Thyroid gland (tissue), 4 donors: ENCODE measurements at places on chromosomes 7 and 10.

DNA sequence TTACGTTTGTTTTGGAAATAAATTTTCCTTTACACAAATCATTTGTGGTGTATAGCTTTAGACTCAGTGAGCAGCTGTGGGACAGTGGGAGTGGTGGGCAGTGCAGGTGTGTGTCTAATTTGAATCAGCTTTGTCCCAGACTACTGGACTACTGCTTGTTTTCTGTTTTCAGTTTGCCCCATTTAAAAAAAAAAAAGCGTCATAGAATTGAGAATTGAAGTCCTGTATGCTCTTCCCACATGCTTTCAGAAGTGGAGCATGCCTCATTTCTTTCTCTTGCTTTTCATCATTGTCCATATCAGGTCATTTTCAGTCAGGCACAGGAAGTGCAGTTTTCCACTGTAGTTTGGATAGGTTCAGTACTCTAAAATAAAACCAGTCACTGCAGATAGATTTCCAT, 66.1 kb downstream of the SHH start:
- H3K4me3 ChIP-seq: no peak overlapping the region
- peaks cover 33% of the 10 kb centered on the region for H3K36me3 ChIP-seq
- H3K27me3 ChIP-seq: no peaks in the 10 kb centered on the region
- H3K27ac ChIP-seq: no peak overlapping the region
- DNase-seq: no peak
- no peaks in the 10 kb centered on the region for H3K4me1 ChIP-seq

DNA sequence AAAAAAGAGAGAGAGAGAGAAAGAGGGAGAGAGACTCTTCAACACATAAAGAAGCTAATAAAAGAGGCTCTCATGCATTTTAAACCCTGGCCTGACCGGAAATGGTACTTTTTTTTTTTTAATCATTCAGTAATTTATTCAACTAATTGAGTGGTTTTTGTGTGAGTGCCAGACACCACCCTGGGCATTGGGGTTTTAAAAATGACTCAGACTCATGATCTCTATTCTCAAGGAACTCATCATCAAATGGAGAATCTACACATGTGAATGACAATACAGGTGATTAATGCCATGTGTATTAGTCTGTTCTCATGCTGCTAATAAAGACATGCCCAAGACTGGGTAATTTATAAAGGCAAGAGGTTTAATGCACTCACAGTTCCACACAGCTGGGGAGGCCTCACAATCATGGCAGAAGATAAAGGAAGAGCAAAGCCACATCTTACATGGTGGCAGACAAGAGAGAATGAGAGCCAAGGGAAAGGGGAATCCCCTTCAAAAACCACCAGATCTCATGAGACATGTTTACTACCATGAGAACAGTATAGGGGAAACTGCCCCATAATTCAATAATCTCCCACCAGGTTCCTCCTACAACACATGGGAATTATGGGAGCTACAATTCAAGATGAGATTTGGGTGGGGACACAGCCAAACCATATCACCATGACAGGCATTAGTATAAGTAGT, 158.5 kb upstream of the AUTS2 start:
- H3K4me3 ChIP-seq: no peak overlapping the region
- no peak for DNase-seq
- H3K27ac ChIP-seq: no peak overlapping the region
- peaks cover 3% of the 10 kb centered on the region for H3K4me1 ChIP-seq

GRCh38 chr7:6205971-6206660, 66.3 kb downstream of the CYTH3 start:
- no peaks in the 10 kb centered on the region for H3K36me3 ChIP-seq
- peaks cover 52% of the 10 kb centered on the region for H3K4me1 ChIP-seq
- no peak overlapping the region for H3K27ac ChIP-seq
- no peaks in the 10 kb centered on the region for H3K27me3 ChIP-seq
- H3K4me3 ChIP-seq: no peak overlapping the region

GRCh38 chr7:16724344-16724743, 29.2 kb upstream of the TSPAN13 start:
- no peaks in the 10 kb centered on the region for H3K36me3 ChIP-seq
- H3K27ac ChIP-seq: no peak overlapping the region
- no peaks in the 10 kb centered on the region for H3K27me3 ChIP-seq
- DNase-seq: no peak

DNA sequence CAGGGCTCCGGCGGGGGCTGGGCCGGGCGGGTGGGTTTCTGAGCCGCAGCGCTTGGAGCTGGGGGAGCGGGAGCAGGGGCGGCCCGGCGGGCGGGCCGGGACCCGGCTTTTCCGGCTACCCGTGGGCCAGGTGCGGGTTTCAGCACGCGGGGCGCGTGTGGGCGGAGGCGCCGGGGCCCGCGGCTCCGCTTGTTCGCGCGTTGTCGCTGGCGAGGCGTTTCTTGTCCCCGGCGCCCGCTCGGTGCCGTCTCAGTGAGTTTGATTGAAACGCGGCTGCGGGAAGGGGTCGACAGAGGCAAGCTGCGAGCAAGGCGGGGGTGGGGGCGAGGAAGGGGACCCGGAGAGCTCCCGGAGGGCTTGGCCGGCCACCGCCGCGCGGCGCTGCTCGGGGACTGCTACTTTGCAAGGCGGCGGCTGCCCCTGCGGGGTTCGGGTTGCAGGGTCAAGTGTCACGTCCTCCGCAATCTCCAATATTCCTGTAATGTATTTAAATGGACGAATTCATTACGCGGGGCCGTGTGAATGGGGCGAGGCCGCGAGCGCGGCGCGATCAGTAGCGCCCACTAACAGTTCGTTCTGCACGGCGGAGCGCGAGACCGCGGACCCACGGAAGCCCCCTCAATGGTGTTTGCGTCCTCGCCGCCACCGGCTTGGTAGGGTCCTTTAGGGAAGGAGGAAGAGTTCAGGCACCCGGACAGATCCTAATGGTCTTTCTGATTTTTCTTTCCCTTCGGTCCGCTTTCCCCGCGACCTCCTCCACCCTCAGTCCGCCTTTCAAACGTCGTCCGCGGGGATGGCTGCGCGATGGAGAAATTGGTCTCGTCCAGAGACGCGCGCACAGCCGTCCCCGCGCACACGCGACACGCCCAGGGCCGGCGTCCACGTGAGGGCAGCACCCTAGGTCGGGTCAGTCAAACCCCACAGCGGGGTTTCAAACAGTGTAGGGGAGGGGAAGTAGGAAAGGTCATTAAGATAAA, 76.9 kb downstream of the INSIG1 start:
- H3K36me3 ChIP-seq: no peaks in the 10 kb centered on the region
- peaks cover 66% of the 10 kb centered on the region for H3K27me3 ChIP-seq
- no peak overlapping the region for H3K27ac ChIP-seq
- H3K4me1 ChIP-seq: peaks cover 23% of the 10 kb centered on the region

DNA sequence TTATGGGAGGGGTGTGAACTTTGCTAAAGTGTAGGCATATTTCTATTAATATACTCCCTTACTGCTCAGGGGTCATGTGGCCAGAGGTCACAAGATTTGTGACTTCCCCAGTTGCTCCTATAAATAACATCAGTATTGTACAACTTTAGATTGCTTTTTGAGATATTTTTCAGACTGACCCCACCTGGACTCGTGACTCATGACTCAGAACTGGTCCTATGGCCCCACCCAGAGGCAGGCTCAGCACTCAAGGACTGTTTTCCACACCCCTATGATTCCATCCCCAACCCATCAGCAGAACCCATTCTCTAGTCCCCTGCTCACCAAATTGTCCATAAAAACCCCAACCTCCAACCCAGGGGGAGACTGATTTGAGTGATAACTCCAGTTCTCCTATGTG, 2.7 kb upstream of the CUL2 start:
- H3K4me1 ChIP-seq: peaks cover 18% of the 10 kb centered on the region
- H3K4me3 ChIP-seq: no peak overlapping the region
- no peaks in the 10 kb centered on the region for H3K36me3 ChIP-seq
- H3K27ac ChIP-seq: no peak overlapping the region
- no peaks in the 10 kb centered on the region for H3K27me3 ChIP-seq
- DNase-seq: no peak

- no peak overlapping the region for H3K4me3 ChIP-seq
- no peaks in the 10 kb centered on the region for H3K27me3 ChIP-seq
- DNase-seq: peak; percentile 39
Measured at GRCh38 chr7:105353752-105354328, 34.9 kb downstream of the SRPK2 start.

GRCh38 chr10:72685264-72685921, 6.5 kb upstream of the MCU start:
- peaks cover 3% of the 10 kb centered on the region for H3K4me1 ChIP-seq
- DNase-seq: no peak
- H3K27me3 ChIP-seq: no peaks in the 10 kb centered on the region
- H3K4me3 ChIP-seq: no peak overlapping the region

DNA sequence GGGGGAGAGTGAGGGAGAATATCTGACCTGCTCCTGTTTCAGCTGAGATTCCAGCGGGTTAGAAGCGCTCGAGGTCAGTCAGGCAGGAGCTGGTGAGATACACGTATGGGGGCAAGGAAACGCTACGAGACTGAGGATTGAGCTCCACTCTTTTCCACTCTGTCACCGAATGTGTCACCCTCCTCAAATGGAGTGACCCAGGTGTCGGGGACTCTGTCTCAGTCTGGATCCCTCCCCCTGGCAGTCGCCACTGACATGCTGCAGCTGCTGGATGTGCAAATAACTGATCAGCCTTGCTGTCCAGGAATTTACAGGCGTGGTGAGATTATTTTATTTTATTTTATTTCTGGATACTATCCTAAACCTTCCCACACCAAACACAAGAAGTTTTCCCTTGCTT, 100.9 kb upstream of the DPP6 start:
- DNase-seq: no peak
- peaks cover 14% of the 10 kb centered on the region for H3K4me1 ChIP-seq
- no peaks in the 10 kb centered on the region for H3K27me3 ChIP-seq
- H3K27ac ChIP-seq: no peak overlapping the region
- no peak overlapping the region for H3K4me3 ChIP-seq

- no peaks in the 10 kb centered on the region for H3K36me3 ChIP-seq
- no peak for DNase-seq
Measured at GRCh38 chr7:121546632-121547543, 150.8 kb upstream of the FAM3C start.

- DNase-seq: peak; percentile 4
- no peak overlapping the region for H3K27ac ChIP-seq
- H3K4me1 ChIP-seq: no peaks in the 10 kb centered on the region
- no peaks in the 10 kb centered on the region for H3K36me3 ChIP-seq
- H3K4me3 ChIP-seq: no peak overlapping the region
Measured at GRCh38 chr7:114554781-114555537, 140.3 kb downstream of the FOXP2 start.
